Pancreas (tissue), 10 donors: ENCODE measurements at places on chromosomes 1 and 21.

DNA sequence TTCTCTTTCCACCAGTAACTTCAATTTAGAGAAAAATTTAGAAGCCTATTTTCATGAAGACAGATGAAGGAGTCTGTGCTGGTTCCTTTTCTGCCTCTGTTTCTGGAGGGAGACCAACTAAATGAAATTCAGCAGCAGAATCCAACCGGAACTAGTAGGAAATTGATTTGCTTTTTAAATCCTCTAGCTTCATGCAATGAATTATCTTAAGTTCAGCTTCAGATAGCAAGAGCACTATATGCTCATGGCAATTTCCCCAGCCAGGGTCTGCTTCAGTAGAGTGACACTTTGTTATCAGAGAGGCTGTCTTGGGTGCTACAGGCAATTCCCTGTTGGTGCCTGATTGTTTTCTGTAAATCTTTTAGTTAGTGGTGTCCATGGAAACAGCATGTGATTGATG, 189.7 kb downstream of the SLC35F3 start:
- no peak overlapping the region for H3K4me3 ChIP-seq
- no peaks in the 10 kb centered on the region for H3K4me1 ChIP-seq
- no peaks in the 10 kb centered on the region for H3K27me3 ChIP-seq
- no peaks in the 10 kb centered on the region for H3K36me3 ChIP-seq
- no peak for DNase-seq

DNA sequence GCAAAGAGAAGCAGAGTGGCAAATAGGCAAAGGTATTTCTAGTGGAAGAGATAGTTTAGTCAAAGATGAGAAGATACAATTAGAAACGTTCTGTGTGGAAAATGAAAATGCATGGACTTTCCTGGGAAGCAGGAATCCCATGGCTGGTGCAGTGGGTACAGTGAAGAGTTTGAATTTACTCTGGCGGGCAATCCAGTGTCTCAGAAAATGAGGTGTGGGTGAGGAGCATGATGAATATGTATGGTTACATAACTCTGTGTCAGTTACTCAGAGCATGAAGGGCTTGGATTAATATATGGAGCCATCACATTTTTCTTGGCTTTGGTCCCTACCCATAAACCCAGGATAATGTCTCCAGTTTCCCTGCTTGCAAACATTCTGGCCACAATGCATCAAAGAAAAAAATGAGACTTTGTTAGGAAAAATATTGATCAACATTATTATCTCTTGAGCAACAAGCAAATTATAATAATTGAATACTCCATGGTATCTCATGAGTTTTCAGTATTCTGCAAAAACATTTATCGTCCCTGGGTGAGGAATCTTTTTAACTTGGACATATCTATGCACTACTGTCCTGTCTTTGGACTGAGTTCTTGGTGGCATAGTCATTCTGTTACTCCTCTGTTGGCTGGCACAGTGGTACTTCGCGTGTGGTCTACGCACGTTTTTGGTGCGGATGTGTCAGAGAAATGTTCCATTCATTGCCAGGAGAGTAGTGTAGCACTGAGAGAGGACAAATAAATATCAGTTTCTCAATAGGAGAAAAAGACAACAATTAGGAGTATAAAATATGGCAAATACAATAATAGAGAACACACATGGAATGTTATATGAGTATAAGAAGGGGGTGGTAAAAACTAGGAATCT, 173.7 kb upstream of the C1orf105 start:
- no peak for DNase-seq
- H3K27ac ChIP-seq, result no peak overlapping the region
- no peak overlapping the region for H3K4me3 ChIP-seq
- no peaks in the 10 kb centered on the region for H3K36me3 ChIP-seq
- H3K4me1 ChIP-seq, result no peaks in the 10 kb centered on the region
- H3K27me3 ChIP-seq, result no peaks in the 10 kb centered on the region

- peaks cover 6% of the 10 kb centered on the region for H3K27me3 ChIP-seq
- H3K4me3 ChIP-seq, result peak overlapping the region; percentile 69
- H3K36me3 ChIP-seq, result no peaks in the 10 kb centered on the region
- no peak for DNase-seq
- no peak overlapping the region for H3K27ac ChIP-seq
- H3K4me1 ChIP-seq, result peaks cover 20% of the 10 kb centered on the region
Measured at GRCh38 chr1:81803431-81804110, 2.8 kb downstream of the ADGRL2 start.

DNA sequence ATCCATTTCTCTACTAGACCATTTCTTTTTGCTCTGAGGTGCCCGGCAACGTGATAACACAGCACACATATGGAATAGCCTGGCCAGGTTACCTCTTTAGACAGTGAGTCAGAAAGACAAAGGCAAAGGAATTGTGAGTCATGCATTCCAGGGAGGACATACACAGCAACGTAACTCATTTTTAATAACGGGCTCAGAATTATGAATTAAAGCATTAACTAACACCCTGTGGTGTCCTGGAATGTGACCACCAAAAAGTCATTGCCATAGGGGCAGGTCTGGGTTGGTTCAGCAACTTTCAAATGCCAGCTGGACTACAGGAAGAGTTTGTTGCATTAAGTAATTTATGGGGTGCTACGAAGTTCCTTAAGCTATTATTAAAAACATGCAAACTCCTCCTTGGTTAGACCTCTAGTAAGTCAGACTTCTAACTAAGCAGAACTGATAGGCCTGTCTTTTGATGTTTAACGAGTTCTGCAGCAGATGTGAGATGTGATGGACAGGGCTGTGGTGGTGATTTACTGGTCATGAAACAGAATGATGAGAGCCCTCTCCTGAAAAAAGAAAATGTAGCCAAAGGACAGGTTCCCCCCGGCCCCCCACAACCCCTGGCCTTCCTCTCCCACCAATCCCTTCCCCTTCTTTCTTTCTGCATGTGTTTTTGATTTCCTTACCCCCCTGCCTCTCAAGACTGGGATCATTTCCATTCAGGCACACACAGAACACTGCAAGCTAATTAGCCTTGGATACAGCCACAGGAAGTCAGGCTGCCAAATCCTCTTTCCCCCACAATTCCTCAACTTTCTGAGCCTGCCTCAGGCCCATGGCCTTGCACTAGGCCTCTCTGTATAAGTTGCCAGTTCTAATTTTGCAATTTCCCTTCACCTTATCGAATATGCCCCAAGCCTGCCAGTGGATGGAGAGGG, 88.9 kb upstream of the HAO2 start:
- no peak overlapping the region for H3K4me3 ChIP-seq
- H3K36me3 ChIP-seq, result no peaks in the 10 kb centered on the region
- no peak overlapping the region for H3K27ac ChIP-seq
- H3K27me3 ChIP-seq, result no peaks in the 10 kb centered on the region
- H3K4me1 ChIP-seq, result no peaks in the 10 kb centered on the region

DNA sequence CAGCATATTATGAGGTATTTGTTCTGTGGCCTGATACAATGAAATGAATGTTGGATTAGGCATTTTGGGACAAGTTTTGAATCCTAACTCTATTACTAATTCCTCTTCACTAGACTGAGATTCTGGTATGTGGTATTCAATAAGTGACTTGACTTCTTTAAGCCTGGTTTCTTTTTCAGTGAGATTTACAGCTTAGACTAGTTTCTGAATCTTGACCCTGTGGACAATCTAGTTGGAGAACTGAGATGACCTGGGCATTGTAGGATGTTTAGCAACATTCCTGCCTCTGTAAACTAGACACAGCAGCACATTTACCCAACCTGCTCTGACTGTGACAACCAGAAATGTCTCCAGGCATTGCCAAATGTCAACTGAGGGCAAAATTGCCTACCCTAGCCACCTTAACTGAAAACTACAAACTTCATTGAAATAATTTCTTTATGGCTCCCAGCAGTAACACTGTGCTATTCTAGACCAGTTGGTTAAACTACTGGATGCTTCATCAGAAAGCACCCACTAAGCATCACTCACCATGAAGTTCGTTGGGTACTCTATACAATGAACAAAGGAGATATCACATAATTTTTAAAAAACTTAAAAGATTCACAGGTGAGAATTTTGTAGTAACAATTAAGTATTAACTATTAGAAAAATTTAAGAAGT, 16.8 kb downstream of the PTPRC start:
- no peak overlapping the region for H3K27ac ChIP-seq
- H3K27me3 ChIP-seq, result no peaks in the 10 kb centered on the region
- no peaks in the 10 kb centered on the region for H3K4me1 ChIP-seq
- DNase-seq, result no peak

GRCh38 chr1:176809292-176809691, 346.3 kb downstream of the PAPPA2 start:
- no peak for DNase-seq
- H3K4me1 ChIP-seq, result no peaks in the 10 kb centered on the region
- no peak overlapping the region for H3K4me3 ChIP-seq
- no peak overlapping the region for H3K27ac ChIP-seq
- no peaks in the 10 kb centered on the region for H3K27me3 ChIP-seq
- no peaks in the 10 kb centered on the region for H3K36me3 ChIP-seq

GRCh38 chr1:67615886-67616285, 69.1 kb upstream of the GADD45A start:
- DNase-seq, result no peak
- H3K4me3 ChIP-seq, result no peak overlapping the region
- H3K27me3 ChIP-seq, result no peaks in the 10 kb centered on the region

GRCh38 chr1:47655521-47656300, 217.9 kb downstream of the FOXD2 start:
- H3K27me3 ChIP-seq, result no peaks in the 10 kb centered on the region
- no peak overlapping the region for H3K27ac ChIP-seq
- no peaks in the 10 kb centered on the region for H3K4me1 ChIP-seq
- H3K36me3 ChIP-seq, result no peaks in the 10 kb centered on the region
- no peak overlapping the region for H3K4me3 ChIP-seq

DNA sequence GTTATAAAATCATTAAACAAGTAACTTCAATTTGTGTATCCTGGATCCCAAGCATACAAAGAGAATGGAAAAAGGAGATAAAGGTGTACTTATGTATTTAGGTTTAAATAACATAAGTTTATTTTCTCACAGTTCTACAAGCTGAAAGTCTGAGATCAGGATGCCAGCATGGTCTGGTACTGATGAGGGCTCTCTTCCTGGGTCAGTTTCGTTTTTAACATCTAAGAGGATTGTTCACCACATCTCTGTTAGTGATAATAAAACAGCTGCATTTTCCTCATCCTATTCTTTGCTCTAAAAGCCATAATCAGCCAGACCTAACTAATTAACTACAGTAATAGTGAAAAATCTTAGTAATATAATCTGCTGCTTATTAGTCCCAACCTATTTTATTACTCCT, 5.2 kb downstream of the EGLN1 start:
- H3K36me3 ChIP-seq, result no peaks in the 10 kb centered on the region
- H3K4me1 ChIP-seq, result peaks cover 25% of the 10 kb centered on the region
- H3K4me3 ChIP-seq, result peak overlapping the region; percentile 84
- H3K27ac ChIP-seq, result no peak overlapping the region
- DNase-seq, result no peak

DNA sequence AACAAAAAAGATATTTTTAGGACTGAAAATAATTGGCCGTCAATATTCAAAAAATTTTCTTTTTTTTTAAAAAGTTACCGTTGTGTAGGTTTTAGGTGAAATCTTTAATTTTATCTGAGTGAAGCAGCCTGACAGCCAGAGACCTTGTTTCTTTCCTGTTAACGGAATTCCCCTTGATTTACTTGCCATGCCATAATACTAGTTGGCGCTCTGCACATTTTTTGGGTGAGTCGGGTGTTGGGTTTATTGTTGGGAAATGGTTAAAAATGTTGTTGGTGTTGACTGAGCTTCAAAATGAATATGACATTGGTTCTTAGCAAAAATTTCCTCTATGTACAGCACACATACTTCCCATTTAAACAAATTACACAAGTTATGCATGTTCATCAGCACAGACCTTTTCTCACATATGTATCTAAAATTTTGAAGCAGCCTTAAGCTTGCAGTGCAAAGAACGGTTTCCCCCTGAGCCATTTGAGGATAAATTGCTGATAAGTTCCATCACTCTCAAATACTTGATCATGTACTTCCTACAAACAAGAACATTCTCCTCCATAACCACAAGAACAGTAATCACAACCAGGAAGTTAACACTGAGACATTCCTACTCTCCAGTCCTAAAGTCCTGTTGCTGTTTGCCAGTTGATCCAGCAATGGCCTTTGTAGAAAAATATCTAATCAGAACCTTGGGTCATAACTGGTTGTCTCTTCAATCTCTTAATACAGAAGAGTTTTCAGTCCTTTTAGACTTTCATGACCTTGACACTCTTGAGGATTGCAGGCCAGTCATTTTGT, 34.2 kb downstream of the CAMTA1 start:
- H3K36me3 ChIP-seq, result no peaks in the 10 kb centered on the region
- H3K4me3 ChIP-seq, result no peak overlapping the region
- DNase-seq, result no peak

DNA sequence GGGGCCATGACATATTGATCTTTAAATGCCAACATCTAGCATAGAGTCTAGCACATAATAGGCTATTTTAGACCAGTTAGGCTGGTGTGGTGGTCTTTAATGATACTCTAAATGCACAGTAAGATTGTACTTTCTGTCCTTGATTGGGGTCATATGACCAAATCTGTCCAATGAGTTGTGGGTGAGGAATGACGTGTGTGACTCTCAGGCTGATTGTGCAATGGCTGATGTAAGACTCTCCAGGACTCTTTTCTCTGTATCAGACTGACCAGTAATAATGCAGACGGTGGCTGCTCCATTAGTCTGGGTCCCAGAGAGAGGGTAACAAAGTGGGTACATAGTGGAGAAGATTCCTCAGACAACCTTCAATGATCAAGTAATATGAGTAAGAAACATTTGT, 541.6 kb upstream of the CAMK1G start:
- peaks cover 12% of the 10 kb centered on the region for H3K4me1 ChIP-seq
- H3K27me3 ChIP-seq, result no peaks in the 10 kb centered on the region
- no peak overlapping the region for H3K4me3 ChIP-seq
- DNase-seq, result no peak

DNA sequence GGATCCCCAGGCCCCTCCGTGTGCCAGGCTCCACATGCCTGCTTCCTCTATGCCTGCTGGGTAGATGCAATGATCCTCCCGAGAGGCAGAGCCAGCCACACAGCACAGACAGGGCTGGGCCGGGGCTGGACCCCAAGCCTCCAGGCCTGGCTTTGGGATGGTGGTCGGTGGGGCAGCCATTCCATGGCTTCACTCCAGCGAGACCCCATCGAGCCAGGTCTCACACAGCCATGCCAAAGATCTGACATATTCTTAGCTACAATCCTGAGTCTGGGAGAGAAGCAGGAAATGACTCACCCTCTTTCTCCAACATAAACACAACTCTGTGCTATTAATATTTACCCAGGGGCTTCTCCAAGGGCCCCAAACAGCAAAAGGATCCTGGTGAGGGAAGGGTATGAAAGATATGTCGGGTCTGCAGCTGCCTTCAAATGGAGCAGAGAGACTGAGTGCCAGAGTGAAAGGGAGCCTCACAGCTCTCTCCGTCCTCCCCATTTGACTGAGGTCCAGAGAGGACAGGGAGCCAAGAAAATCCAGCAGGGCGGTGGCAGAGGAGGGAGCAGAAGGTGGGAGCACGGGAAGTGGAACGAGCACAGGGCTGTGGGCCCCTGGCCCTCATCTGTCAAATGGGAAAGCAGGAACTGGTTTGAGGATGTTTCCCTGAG, 639.5 kb downstream of the MATN1 start:
- no peaks in the 10 kb centered on the region for H3K27me3 ChIP-seq
- H3K27ac ChIP-seq, result no peak overlapping the region
- no peak overlapping the region for H3K4me3 ChIP-seq
- H3K36me3 ChIP-seq, result no peaks in the 10 kb centered on the region

- no peaks in the 10 kb centered on the region for H3K4me1 ChIP-seq
- H3K27me3 ChIP-seq, result no peaks in the 10 kb centered on the region
- H3K27ac ChIP-seq, result no peak overlapping the region
- no peaks in the 10 kb centered on the region for H3K36me3 ChIP-seq
- no peak overlapping the region for H3K4me3 ChIP-seq
- no peak for DNase-seq
Measured at GRCh38 chr1:212641956-212642355, 33.4 kb downstream of the ATF3 start.
